ENCODE measurements at places on chromosomes 3 and 15.

DNA sequence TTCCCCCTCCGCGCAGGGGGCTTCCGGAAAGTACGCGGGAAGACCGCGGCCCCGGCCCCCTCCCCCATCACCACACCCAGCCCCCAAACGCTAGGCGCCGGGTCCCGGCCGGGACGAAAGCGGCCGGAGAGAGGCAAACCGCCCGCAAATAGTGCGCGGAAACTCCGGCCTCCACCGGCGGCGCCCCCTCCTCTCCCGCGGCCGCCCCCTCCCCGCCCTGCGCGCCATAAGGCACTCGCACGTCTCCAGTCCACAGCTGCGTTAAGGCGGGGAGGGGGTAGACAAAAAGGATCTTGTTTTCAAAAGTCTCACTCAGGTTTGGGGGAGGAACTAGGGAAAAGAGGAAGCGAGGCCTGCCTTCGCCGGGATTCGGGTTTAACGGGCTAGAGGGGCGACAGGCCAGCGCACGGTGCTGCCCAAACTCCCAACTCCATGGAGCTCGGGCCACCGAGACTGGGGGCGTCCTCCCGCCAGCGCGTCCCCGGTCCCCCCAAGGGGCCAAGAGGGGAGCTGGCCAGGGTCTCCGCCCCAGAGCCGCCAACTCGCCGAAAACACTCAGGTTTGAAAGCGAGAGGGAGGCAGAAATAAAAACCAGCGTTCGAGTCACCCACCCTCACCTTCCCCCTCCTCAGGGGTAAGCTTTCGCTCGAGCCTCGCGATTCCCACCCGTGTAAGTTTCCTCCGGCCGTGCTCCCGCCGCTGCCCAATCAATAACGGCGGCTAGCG lies 1.8 kb downstream of the ANP32A start:
- ATAC-seq = peak; percentile 2

GRCh38 chr15:86906376-86906775 lies 826.7 kb downstream of the AGBL1 start:
- no peak for ATAC-seq

DNA sequence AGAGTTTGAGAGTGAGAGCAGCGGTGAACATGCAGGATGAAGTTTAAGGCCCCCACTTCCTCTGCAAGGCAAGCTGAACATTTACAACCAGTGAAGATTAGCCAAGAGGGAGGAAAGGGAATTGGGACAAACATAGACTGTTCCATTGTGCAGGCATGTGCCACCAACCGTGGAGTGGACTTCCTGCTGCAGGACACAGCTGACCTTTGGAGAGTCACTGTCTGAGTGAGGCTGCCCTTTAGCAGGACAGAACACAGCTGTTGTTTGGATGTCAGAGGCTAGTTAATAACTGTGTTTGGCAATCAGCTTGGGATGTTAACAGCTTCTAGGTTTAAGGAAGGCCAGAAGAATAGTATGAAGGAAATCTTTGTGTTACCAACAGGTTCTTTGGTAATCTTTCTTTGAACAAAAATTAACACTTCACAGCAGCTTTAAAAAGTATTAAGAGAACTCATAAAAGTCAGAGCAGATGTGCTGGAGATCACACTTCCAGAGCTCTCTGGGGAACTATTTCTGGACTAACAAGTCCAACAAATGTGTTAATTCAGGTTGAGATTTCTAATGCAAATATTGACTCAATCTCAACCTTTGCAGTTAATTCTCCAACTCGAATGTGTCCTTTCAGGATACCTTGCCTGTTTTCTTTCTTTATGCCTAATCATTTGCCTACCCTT lies 31.4 kb downstream of the CTDSPL start:
- ATAC-seq = peak; percentile 55

- ATAC-seq = no peak
Measured at GRCh38 chr15:38622908-38623307, 58.3 kb upstream of the RASGRP1 start.

DNA sequence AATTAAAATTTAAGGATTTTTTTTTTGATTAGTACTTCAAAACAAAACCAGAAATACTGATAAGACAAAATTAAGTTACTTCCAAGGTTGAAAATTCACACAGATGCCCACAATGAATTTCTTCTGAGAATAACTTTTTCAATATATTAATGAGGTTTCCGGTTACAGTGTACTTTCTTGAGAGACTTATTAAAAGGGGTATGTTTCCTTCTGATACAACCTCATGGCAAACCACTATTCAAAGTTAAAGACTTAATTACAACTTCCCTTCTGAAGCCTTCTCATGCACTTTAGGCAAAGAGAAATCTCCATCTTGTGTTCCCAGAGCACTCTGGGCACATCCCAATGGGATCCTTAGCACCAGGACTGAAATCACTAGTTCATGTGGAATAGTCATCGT lies 36.2 kb downstream of the MTHFS start:
- no peak for ATAC-seq

- no peak for ATAC-seq
Measured at GRCh38 chr3:186368176-186368575, 6.1 kb upstream of the DGKG start.

DNA sequence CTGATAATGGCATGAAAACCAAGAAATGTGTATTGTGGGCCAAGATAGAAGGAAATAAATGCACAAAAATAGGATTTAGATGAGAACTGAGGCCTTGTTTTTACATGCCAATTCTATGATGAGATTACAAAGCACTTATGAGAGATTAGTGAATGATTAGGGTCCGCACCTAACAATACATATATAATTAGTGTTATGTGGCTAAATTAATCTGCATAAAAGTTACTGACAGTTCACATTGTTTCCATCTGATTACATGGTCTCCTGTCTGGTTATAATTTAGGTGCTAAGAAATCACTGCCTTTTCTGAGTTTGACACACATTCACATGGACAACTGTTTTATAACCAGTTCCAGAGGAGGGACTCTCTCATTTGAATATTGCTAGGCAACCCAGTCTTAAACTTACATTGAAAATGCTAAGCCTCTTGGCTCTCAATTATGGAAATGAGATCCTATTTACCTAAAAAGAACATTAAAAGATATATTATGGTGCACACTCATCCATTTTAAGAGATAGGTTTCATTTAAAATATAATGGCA lies 117.0 kb upstream of the ARL6 start:
- no peak for ATAC-seq

- no peak for ATAC-seq
Measured at GRCh38 chr15:89184886-89185526, 36.4 kb downstream of the RLBP1 start.

- ATAC-seq = no peak
Measured at GRCh38 chr3:111277226-111277625, 205.6 kb downstream of the NECTIN3 start.

DNA sequence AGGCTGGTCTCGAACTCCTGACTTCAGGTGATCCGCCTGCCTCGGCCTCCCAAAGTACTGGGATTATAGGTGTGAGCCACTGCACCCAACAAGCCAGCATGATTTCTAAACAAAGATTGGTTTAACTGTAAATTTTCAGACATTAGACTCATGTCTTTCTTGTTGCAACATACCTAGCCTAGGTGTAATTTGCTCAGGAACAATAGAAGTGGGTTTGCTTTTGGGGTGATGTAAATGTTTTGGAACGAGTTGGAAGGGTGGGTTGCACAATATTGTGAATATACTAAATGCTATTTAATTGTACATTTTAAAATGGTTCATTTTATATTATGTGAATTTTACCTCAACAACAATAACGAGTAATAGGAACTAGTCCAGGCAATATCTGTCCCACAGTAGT lies 7.1 kb downstream of the CCR4 start:
- no peak for ATAC-seq

GRCh38 chr15:45635191-45635638 lies 386 bp downstream of the SQOR start:
- ATAC-seq = peak; percentile 35

DNA sequence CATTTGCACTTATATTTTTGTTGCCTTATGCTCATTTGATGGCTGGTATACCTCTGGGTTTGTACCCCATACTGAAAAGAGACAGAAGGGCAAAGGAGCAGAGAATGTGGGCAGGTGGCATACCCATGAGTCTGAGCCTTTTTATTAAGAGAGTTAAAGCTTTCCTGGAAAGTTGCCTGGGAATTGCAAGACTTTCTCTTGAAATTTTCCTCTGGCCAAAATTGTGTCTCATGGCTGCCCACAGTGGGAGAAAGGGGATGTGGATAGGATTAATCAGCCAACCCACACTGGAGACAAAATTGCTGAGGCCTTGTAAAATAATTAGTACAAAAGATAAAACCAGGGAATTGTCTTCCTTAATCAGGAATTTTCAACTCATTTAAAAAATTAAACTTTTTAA lies 8.2 kb upstream of the NMD3 start:
- no peak for ATAC-seq

- no peak for ATAC-seq
Measured at GRCh38 chr3:117531078-117531767, 821.6 kb downstream of the TUSC7 start.

GRCh38 chr3:105137911-105138310 lies 228.8 kb upstream of the ALCAM start:
- ATAC-seq = no peak

GRCh38 chr3:69020424-69020823 lies 6.9 kb upstream of the EOGT start:
- no peak for ATAC-seq

DNA sequence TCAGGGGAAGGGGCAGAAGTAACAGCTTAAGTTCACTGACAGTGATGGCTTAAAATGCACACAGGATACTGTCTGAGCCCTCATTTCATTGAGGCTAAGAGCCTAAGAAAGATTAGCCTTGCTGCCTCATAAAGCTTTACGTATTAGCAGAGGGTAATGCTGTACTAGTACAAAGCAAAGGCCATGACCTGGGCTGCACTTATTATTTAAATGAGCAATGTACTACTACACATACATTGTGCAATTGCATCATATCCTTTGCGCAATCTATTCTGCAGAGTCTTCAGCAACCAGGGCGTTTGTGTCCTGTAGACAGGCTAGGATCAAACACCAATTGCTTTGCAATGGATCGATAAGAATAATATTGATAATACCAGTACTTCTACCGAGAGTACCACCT lies 221.8 kb downstream of the TPRG1 start:
- peak; percentile 98 for ATAC-seq

DNA sequence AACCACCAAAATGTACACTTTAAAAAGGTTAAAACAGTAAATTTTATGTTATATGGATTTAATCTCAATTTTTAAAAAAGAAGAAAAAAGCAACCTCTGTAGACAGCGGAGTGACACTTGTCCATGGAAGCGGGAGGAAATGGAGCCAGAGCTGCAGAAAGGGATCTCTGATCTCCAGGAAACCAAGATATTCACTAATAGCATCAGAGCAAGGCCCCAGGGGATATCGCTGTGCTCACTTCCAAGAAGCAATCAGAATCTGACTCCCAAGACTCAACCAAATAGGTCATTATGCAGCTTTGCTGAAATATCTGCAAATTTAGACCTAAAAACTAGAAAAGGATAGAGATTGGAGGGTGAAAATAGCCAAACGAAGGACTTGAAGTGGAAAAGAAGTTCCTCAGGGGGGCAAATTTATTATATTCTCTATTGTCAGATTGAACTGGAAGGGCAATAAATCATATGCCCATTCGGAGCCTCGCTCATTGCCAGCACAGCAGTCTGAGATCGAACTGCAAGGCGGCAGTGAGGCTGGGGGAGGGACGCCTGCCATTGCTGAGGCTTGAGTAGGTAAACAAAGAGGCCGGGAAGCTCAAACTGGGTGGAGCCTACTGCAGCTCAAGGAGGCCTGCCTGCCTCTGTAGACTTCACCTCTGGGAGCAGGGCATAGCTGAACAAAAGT lies 62.0 kb upstream of the ATP2C1 start:
- ATAC-seq = no peak

- ATAC-seq = no peak
Measured at GRCh38 chr3:104291437-104291851, 1075.3 kb upstream of the ALCAM start.

GRCh38 chr3:148075771-148076716 lies 621.7 kb upstream of the AGTR1 start:
- no peak for ATAC-seq

DNA sequence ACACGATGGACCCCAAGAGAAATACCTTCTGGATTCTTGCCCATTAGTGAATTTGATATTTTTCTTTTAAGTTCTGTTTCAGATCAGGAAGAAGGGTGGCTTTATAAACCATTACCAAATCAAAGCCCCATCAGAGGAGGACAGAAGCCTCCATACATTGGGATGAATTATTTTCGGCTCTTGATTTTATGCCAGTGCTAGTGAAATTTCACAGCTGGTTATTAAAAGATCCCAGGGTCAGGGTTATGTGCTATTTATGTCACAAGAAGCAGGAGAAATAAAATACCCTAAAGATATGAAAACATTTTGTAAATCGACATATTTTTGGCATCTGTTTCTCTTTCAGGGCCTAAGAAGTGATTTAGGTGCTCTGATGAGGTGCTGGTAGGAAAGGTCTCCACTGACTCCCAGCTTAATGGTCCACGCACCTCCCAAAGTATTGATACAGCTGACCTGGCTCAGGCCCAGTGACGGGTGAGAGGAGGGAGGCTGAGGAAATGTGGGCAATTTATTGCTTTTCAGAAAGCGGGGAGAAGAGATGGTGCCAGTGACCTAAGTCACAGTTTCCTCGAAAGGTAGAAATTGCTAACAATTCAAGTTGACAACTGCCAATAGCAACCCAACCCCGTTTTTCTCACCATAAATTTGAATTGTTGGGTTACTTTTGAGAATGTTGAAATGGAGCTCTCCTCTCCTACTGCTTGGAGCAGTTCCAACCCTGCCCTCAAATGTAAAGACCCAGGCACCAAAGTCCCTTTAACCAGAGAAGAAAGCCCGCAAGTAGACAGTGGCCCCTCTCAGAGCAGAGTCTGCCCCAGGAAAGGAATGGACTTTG lies 315.6 kb upstream of the NR2E3 start:
- ATAC-seq = no peak

- ATAC-seq = no peak
Measured at GRCh38 chr3:133301194-133301593, 98.7 kb upstream of the BFSP2 start.

DNA sequence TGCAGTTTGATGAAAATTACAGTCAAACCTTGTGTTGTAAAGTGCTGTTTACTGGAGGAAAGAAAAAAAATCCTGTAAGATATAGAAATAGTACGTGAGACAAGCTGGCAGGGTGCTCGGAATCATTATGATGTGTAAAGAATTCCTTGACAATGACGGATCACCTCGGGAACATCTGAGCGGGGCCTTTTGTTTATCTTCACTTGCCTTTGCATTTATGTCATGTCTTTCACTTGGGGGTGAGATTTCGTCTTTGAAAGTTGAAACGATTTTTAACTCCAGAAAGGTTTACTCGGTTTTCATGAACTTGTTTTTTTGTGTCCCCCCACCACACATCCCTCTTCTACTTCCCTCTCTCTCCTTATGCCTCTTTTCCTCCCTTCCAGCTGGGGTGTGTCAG lies 128.3 kb upstream of the VEPH1 start:
- no peak for ATAC-seq
